Activated CD8-positive, alpha-beta T cell treated with anti-CD3 and anti-CD28 coated beads for 36 hours (primary cell): ENCODE measurements at places on chromosomes 2 and 18.

- DNase-seq, result no peak
Measured at GRCh38 chr2:160666154-160667060, 172.8 kb upstream of the RBMS1 start.

DNA sequence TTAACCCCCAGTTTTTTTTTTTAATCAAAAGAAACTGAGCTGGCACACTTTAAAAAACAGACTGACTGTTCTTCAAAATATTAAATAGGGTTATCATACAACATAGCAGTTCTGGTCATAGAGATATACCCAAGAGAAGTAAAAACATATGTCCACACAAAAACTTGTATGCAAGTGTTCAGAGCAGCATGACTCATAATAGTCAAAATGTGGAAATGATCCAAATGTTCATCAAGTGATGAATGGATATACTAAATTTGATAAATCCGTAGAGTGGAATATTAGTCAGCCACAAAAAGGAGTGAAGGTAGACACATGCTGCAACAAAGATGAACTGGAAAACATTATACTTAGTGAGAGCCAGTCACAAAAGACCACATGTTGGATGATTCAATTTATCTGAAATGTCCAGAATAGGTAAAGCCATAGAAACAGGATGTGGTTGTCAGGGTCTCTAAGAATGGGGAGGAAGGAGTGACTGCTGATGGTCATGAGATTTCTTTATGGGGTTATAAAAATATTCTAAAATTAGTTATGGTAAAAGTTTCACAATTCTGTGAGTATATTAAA lies 5.1 kb downstream of the SMIM21 start:
- no peak for DNase-seq

DNA sequence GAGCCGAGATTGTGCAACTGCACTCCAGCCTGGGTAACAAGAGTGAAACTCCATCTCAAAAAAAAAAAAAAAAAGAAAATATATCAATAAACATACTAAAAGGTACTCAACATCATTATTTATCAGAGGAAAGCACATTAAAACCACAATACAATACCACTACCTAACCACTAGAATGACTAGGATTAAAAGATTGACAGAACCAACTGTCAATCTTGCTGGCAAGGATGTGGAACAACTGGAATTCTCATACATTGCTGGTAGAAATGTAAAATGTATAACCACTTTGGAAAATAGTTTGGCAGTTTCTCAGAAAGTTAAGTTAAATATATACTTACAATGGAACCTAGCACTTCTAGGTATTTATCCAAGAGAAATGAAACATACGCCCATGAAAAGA lies 88.6 kb downstream of the B3GNT2 start:
- DNase-seq, result no peak

DNA sequence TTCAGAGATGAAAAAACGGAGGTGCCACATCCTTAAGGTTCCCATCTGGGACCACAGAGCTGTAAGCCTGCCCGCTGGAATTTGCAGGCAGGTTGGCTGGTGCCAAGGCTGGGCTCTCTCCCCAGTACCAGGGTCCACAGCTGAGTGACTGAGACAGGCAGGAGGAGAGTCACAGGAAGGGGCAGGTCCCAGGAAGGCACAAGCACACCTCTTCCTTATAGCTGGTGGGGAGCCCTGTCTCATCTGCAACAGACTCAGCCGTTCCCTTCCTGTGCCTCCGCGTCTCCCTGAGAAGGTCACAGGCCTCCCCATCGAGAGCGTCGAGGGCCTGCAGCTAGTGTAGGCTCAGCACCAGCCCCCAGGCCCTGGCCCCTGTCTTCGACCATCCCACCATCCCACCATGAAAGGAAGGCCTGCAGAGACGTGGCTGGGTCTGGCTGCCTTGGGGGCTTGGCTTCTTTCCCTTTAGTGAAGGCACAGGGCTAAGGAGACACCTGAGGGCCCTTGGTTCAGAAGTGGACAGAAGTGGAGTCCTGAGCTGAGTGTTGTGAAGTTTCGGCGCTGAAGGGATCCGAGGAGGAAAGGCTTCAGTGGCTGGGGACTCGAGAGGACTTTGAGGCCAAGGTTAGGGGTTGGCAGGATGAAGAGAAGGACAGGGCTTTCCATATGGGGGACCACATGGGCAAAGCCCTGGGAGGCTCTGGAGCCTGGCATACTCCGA lies 26.8 kb downstream of the GLI2 start:
- DNase-seq, result no peak

DNA sequence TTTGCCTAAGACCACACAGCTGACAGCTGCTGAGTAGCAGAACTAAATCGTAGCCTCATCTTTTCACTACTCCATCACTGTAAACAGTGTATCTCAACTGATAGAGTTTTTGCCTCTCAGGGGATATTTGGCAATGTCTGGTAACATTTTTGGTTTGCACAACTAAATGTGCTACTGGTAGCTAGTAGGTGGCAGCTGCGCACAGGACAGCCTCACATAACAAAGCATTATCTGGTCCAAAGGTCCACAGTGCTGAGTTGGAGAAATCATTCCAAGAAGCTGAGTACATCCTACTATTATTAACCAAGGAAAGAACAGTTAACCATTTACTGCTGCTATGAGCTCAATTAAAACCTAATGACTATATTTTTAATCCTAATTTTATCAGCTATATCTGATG lies 6.1 kb upstream of the CCDC102B start:
- no peak for DNase-seq

GRCh38 chr2:210268281-210268680 lies 43.0 kb upstream of the ACADL start:
- no peak for DNase-seq

- DNase-seq, result no peak
Measured at GRCh38 chr2:31965094-31965493, 45.7 kb downstream of the MEMO1 start.

- no peak for DNase-seq
Measured at GRCh38 chr18:7876354-7877104, 309.4 kb downstream of the PTPRM start.

DNA sequence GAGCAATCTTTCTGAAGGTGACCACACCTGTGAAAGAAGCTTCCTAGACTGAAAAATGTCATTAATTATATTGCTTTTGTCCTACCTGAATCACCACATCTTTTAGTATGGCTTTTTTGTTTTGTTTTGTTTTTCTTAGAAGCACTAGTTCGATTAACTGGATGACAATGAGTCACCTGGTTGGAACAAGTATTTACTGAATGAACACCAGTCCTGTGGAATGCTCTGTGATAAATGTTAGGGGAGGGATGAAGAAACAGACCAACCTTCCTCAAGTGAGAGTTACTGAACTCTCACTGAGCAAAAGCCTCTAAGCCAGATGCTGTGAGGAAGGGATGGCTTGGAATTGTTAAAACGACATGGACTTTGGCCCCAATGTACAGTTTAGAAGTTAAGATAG lies 26.8 kb upstream of the DCC start:
- DNase-seq, result no peak

DNA sequence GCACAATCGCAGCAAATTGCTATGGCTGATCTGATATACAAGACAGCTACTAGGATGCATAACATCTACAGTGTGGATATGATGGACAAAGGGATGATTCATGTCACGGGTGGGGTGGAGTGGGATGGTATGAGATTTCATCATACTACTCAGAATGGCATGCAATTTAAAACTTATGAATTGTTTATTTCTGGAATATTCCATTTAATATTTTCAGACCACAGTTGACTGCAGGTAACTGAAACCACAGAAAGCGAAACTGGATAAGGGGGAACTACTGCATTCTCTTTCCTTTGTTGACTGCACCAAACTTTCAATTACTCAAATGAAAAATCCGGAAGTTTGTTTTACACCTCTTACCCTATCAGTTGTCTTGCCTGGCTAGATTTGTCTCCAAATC lies 94.4 kb upstream of the NEUROD1 start:
- no peak for DNase-seq

- peak; percentile 37 for DNase-seq
Measured at GRCh38 chr2:113116100-113116958, 11.1 kb upstream of the IL1RN start.

GRCh38 chr18:49721981-49722380 lies 91.4 kb downstream of the ACAA2 start:
- no peak for DNase-seq

- peak; percentile 4 for DNase-seq
Measured at GRCh38 chr2:192195548-192196418, 1.1 kb upstream of the TMEFF2 start.

- DNase-seq, result no peak
Measured at GRCh38 chr2:184154438-184154837, 443.9 kb upstream of the ZNF804A start.
